SJCRH30 (cell line): ENCODE measurements at places on chromosomes 5 and 9.

GRCh38 chr9:108743416-108743815, 112.4 kb downstream of the ACTL7B start:
- DNase-seq, result no peak

- no peak for DNase-seq
Observed at GRCh38 chr5:178372142-178372571, 139.6 kb upstream of the PHYKPL start.

DNA sequence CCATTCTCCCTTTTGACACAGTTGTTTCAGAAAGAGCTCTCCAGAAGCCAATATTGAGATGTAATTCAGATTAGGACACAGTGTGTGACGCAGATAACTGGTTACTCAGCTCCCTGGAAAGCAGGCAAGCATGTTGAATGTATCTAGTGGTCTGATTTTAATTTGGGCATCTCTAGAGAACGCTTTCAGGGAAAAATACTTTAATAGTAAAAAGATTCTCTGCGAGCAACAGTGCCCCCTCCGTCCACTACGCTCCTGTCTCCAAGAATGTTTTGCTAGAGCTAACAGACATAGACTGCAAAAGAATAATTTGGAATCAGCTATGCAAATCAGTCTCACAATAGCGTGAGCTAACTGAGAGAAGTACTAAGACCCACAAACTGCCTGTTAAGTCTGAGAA, 23.3 kb downstream of the CFAP90 start:
- no peak for DNase-seq

DNA sequence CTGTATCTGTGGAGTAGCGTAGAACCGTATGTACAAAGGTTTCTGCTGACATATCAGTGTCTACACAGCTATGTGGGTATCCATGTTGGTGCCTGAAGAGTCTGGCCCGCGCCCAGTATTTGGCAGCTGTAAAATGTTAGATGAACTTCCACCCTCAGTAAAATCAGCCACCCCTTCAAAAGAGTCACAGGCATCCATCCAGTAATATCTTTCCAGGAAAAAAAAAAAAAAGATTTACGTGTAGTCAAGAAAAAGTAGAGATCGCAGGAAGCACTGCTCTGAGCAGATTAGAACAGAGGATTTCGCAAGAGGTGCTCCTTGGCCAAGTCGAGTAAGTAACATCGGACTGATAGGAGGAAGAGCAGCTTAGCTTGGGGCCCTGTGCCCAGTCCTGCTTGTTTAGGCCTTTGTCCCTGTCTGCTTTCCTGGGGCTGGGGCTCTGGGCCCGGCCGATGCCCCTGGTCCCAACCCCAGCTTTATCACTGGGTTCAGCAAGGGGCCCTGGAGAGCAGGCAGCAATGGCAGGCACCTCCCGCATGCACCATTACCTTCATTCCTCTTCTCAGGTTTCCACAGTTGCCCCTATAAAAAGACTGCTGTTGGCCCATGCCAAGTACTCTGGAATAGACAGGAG, 21.2 kb downstream of the DAPK1 start:
- DNase-seq, result no peak

- DNase-seq, result no peak
Observed at GRCh38 chr9:110971705-110972104, 66.6 kb downstream of the LPAR1 start.

DNA sequence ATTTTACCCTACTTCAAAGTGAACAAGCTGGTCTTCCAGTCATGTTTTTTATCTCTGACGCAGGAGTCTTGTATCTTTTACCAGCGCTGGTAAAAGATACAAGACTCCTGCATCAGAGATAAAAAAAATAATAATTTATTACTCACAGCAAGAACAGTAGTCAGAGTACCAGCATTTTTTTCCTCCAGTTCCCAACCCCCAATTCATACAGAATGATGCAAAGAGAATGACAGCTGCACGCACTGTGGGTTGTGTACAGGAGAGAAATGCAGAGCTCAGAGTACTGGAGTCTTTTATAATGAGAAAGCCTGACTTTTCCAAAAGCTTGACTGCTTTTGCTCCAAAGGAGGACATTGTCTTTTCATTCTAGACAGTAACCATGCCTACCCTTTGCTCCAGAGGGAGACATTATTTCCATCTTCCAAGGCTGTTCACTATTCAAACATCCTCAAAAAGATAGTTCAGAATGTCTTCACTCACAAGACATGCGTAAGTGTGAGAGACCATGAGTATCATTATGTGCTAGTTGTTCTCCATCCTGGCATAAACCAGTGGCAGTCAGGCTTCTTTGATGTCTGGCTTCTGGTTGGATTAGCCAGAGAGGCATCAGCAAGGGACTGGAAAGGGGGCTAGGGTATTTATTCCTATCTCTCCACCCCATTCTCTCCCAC, 14.3 kb upstream of the RANBP6 start:
- DNase-seq, result no peak

DNA sequence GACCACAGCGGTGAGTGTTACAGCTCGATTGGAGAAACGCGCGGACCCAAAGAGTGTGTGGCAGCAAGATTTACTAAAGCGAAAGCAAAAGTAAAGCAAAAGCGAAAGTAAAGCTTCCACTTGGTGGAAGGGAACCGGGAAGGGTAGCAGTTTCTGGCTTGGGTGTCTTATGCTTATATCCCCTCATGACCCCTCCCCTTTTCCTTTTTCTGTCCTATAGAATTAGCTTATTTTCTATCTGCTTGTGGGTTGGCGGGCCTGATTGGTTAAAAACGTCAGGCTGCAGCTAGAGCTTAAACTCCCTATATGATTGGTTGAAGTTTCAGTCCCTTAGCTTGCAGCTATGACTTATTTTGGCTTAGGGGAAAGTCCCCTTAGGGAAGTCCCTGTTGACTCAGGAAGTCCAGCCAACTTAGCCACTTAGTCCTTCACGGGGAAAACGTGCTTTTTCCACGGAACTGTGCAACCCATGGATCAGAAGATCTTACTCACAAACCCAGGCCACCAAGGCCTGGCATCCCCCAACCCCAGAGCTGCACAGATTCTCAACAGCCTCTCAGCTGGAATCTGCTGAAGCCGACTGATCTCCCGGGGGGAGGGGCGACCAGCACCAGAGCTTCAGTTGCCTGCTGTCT, 114.2 kb upstream of the ADAMTS16 start:
- DNase-seq, result peak; percentile 13

- peak; percentile 68 for DNase-seq
Observed at GRCh38 chr9:75148561-75148960, 60.2 kb downstream of the OSTF1 start.

DNA sequence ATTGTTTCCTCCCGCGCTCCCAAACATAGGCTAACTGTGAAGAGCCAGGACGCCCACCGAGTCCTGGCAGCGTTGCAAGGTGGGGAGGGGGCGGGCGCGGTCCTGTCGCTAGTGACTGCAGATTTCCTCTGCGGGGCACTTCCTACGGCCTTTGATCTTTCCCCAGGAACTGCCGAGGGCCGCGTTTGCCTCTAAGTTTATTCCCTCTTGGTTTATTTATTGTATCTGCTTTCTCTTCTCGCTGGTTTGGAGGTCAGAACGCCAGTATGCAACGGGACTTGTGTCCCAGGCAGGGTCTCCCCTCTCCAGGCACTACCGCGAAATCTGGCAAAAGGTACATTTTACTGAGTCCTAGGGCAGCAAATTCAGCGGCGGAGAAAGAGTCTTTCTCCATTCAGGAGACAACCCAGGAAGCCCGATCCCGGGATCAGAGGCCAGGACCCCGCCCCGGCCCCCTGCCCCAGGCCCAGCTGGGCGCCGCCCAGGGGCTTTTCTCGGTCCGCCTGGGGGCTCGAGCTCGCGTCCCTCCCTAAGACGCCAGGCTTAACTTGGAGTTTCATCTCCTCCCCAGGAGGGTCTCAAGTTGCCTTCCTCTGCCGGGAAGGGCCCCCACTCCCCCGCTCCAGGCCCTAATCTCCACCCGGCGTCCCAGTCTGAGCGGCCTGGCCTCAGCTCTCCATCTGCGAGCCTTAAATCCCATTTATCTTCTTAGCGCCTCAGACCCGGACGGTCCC, 884 bp upstream of the EGFLAM start:
- no peak for DNase-seq

DNA sequence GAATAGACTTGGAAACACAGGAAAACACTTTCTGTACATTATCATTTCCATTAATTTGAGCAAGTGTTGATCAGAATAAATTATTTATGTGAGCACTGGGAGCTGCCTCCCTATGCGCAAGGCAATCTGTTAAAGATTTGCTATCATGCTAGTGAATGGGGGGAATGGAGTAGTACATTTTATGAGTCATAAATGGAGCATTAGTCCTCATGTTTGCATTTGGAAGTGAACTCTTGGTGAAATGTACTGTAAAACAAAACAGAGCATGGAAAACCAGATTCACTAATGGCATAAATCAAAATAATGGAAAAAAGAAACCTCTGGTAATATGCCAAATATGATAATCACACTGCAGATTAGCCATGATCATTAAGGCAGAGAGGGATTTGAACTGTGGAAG, 40.5 kb upstream of the TMC1 start:
- no peak for DNase-seq

DNA sequence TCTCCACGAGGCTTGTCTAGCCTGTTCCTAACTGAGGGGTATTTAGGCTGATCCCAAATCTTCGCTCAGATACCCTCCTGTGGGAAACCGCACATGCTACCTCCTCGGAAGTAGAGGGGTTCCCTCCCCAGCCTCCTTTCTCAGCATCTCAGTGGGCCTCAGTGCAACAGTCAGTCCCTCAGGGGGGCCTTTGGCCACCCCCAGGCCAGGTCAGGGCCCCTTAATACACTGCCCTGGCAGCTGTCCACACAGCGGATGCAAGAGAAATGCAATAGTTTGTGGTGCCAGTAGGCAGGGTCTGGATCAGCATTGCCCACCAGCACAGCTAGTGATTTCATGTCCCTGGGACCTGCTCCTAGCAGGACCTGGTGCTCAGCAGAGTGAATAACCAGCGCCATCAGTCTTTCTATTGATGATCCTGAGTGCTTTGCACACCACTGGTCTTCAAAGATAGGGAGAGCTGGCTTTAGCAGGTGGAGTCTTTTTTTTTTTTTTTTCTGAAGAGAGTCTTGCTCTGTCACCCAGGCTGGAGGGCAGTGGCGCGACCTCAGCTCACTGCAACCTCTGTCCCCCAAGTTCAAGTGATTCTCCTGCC, 7.5 kb downstream of the PLPP7 start:
- no peak for DNase-seq

- no peak for DNase-seq
Observed at GRCh38 chr5:93884254-93884653, 142.9 kb upstream of the POU5F2 start.

DNA sequence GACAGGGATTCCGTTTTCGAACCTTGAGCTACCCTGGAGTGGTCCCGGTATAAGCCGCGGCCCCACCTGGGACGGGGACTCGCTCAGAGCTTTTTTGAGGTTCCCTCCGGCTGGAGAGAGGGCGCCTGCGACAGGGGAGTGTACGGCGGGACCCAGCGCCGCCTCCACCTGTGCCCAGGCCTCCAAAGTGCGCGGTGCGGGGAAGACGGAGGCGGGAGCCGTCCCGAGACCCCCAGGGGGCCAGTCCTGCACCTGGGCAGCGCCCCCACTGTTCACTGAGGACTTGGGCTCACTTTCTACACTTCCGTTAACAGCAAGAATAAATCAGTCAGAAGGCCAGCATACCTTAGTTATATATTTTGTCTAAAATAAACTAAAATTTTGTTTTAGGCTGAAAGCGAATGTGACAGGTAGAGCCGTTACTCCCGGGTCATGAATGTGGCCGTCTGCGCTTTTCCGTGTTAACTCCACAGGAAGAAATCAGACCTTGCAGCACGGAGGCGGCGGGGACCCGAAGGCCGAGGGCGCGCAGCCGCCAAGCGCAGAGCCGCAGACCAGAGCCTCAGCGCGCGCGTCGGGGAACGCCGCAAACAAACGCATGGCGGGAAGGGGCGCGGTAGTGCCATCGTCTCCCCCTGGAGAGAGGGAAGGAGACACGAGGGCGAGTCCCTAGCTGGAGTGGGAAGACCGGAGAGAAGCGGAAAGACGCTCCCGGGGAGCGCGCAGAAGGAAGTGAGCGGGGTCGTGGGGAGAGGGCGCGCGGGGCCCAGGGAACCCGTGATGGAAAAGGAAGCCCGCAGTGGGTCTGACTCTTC, 14.1 kb downstream of the TRIM7 start:
- peak; percentile 68 for DNase-seq

DNA sequence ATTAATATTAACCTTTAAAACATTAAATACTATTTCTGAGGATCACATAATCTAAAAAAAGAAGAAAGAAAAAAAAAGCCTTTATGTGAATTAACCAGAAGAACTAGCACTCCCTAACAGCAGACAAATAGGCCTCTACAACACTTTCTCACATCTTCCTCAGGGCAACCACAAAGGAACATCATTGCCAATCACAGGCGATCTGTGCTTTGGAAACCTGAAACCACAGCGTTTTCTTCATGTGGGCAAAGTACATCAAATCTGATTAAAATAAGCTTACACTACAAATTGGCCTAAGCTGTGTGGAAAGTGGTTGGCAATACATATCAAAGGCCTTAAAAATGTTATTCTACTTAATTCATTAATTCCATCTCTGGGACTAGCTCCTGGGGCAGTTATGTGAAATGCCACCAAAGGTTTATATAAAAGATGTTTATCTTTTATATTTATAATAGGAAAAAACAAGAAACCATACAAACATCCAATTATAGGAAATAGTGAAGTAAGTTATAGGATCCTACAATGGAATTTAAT, 184.8 kb upstream of the TBCA start:
- peak; percentile 67 for DNase-seq

- DNase-seq, result peak; percentile 7
Observed at GRCh38 chr5:96279801-96280542, 153.1 kb downstream of the PCSK1 start.

DNA sequence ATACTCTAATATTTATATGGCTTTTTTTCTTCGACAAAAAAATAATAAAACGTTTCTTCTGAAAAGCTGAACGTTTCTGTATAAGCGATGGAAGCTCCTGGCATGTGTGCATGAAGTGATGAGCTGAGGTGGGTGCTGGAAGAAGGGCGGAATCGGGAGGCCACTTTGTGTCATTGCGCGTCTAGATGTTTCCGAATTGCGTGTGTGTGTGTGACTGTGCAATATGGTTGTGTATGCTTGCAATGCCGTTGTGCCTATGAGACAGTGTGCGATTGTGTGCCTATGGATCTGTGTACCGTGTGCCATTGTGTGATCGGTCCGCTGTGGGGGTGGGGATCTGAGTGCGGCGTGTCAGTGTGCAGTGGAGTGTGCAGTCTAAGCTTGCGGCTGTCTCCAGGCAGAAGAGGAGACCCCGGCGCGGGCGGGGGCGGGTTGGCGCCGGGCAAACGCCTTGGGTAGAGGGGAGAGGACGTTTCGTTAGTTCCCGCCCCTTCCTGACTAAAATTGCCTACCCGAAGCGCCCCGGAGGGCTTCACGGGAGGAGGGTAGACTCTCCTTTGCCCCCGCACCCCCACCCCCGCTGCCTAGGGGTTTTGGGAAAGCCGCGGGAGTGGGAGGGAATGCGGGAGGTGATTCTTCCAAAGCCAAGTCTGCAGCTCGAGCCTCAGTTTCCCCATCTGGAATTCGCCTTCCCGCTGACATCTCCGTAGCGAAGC, 24.2 kb downstream of the PCDHGC5 start:
- DNase-seq, result peak; percentile 68

GRCh38 chr5:55929020-55929799, 65.6 kb downstream of the IL6ST start:
- no peak for DNase-seq

GRCh38 chr5:175872287-175873087, 1.1 kb downstream of the CPLX2 start:
- DNase-seq, result no peak
